ENCODE measurements at places on chromosomes 2 and 18.

GRCh38 chr18:79515331-79515730 lies 119.6 kb downstream of the NFATC1 start:
- DNase-seq = no peak

- DNase-seq = no peak
These were observed 16.6 kb upstream of the E2F6 start for GRCh38 chr2:11482473-11483035.

DNA sequence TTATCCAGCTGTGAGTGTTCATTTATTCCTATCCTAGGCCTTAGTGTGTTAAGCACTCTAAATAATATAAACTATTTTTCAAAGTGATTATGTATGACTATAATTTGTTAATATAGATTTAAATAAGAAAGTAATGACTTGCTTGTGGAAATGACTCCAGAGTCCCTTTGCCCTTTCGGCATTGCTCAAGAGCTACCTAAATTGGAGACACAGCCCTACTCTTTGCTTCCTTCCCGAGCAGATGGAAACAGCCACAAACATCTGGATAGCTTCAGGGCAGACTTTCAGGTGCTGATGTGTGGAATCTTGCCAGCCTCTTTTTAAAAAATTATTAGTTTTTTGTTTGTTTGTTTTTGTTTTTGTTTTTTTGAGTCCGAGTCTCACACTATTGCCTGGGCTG lies 44.0 kb downstream of the SUMO1 start:
- DNase-seq = no peak

DNA sequence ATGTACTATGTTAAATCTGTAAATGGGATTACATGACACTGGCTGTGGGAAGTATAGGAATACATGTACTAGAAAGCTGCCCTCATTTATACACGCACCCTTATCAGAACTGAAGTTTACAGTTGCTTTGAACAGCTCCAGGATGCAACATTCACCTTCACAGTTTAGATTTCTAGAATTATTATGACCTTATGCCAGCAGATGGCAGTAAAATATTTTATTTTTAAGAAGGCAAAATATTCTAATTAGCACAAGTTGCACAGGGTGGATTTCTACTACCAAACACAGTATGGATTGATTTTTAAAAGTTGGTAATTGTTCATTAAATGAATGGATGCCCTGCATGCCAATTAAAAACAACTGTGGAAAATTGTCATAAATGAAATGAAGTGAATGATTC lies 670.4 kb downstream of the KCNJ3 start:
- no peak for DNase-seq

DNA sequence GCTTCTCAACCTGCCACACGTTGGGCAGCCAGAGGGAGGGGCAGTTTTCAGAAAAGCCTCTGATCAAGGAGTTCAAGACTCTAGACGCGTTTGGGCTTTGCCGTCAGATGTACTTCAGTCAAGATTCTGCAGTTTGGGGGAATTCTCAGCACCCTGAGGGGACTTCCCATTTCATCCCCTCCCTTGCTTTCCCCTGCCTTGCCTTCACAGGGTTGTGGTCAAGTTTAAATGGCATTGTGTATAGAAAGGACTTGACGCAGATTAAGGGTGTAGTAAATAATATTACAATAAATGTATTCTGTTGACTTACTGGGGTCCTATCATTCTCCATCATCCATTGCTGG lies 198.3 kb upstream of the NABP1 start:
- DNase-seq = no peak

DNA sequence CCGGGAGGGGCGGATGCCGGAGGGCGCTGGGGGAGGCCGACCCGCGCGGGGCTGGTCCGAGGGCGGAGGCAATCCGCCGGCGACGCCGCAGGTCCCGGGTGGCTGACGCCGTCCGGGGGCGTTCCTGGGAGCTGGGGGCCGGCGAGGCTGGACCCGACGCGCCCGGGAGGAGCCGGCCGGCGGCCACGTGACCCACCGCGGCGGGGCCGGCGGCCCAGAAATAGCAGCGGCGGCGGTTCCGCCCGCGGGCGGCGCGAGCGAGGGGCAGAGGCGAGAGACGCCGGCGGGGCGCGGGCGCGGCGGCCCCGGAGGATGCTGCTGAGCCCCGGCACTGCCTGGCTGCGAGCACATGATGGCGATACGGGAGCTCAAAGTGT lies at the start of gene RAB31:
Gene RAB31 (plus strand): TSS at position 245 of the 377 bp plus-strand sequence. CDS start 105 bp downstream, at position 350.
- DNase-seq = peak; percentile 8

- DNase-seq = no peak
These were observed 4.9 kb downstream of the TANC1 start for GRCh38 chr2:158973116-158973956.

DNA sequence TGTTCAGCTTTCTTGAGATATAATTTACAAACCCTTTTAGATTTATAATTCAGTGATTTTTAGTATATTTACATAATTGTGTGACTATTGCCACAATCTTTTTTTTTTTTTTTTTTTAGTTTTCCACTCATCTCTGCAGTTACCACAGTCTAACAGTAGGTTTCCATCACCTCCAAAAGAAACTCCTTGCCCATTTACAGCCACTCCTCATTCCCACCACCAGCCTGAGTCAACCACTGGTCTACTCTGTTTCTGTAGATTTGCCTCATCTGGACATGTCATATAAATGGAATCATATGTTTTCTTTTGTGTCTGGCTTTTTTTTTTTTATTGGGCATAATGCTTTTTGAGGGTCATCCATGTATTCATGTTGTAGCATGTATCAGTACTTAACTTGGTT lies 16.1 kb downstream of the MTX2 start:
- DNase-seq = no peak

GRCh38 chr2:158189526-158189925 lies 87.8 kb downstream of the UPP2 start:
- no peak for DNase-seq

- DNase-seq = no peak
These were observed 111.6 kb upstream of the TACR1 start for GRCh38 chr2:75310876-75311275.

GRCh38 chr2:226761195-226761583 lies 38.4 kb downstream of the IRS1 start:
- DNase-seq = no peak

GRCh38 chr18:38307914-38308313 lies 742.3 kb upstream of the CELF4 start:
- no peak for DNase-seq

GRCh38 chr2:240991378-240992263 lies 6.8 kb upstream of the SNED1 start:
- no peak for DNase-seq
